B cell (primary cell): ENCODE measurements at places on chromosomes 6 and 20. TPM values are rescaled to one million over a fixed set of nuclear protein-coding genes. Genes with fewer than 3 reads are reported as not detected.

GRCh38 chr6:4067673-4068072, 11.3 kb downstream of the FAM217A start:
- no peak for DNase-seq

GRCh38 chr6:71886184-71887005, at the start of gene RIMS1:
TSS of gene RIMS1 (plus strand) at chr6:71886550. CDS start at chr6:71887024, 474 bp downstream.
- DNase-seq = peak; percentile 19

DNA sequence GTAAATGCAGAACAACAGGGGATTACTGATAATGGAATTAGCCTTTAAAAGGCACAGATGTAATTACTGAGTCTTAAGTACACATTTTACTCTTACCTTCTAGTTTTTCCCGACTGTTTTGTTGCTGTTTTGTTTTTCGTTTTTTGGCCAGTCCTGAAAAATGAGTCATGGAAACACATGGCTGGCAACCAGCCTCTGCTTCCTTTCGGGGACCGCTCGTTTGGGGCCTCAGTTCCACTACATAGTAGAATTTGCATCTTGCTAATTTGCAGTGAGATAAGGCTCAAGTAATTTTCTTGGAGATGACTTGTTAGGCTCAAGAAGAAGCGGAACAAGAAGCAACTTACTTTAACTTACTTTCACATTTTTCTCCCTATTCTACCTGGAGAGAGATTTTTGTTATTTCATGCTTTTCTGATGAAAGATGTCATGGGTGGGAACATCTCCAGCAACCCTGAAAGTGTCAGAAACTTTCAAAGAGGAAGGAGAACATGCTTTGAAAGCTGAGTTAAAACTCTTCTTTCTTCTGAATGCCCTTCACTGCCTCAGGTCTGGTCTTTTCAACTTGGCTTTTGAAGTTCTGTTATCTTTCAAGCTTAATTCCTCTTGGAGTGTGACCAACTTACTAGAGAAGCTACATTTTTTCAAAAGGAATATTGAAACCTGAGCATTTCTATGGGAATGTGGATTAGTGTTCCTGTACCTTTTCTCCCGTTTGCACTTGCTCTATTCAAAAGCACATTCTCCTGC, 71.5 kb upstream of the HDAC2 start:
- DNase-seq = no peak

- no peak for DNase-seq
Observed at GRCh38 chr6:144939921-144940320, 654.8 kb downstream of the UTRN start.

GRCh38 chr6:14861491-14861943, 384.4 kb upstream of the JARID2 start:
- no peak for DNase-seq

DNA sequence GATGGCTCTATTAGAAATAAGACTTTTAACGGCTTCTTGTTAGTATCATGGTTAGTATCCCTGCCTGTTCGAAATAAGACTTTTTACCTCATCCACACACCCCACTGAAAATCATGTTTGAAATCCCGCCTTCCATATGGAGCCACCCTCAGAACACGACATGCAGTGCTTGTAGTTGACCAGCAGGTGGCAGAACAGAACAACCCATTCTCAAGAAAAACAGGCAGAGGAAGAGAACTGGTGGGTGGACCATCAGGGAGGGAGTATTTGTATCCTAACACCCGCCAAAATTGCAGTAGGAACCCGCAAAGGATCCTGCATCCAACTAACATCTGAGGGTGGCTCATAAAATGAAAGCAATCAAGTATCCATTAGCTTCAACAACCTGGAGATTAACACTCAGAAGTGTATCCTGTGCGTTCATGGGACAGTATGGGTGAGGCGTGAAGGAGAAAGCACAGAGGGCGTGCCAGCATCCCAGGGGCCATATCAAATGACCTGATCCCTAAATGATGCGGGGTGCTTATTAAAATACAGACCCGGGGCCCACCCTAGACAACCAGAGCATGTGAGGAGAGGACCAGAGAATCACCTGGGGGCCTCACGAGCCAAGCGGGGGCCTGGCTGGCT, 89.6 kb upstream of the NHSL1 start:
- peak; percentile 76 for DNase-seq

- DNase-seq = no peak
Observed at GRCh38 chr6:27830212-27830599, 82.0 kb downstream of the OR2B2 start.

Gene POU5F1
- total RNA-seq = 0.76 and 0.83 TPM in 2 replicates

Gene DNAH8
- 1.0 and 1.1 TPM in 2 replicates for total RNA-seq

Gene CTCFL
- total RNA-seq = not detected in 2 replicates
